ENCODE measurements at places on chromosomes 1 and 21. TPM values are rescaled to one million over a fixed set of nuclear protein-coding genes. Genes with fewer than 3 reads are reported as not detected.

The COL24A1 gene
- 2.5 TPM for polyA plus RNA-seq

The C1orf226 gene
- polyA plus RNA-seq = 22.8 TPM

The CTSK gene
- 107 TPM for polyA plus RNA-seq

The PDC gene
- 0.34 TPM for polyA plus RNA-seq

The GIPC2 gene
- polyA plus RNA-seq = 18.7 TPM

The EFCAB7 gene
- 24.3 TPM for polyA plus RNA-seq

The AADACL3 gene
- polyA plus RNA-seq = not detected

The S100B gene
- 9.6 TPM for polyA plus RNA-seq

The LAPTM5 gene
- polyA plus RNA-seq = 16.9 TPM

The DENND1B gene
- 12.0 TPM for polyA plus RNA-seq

The LCE3D gene
- not detected for polyA plus RNA-seq

The TTC24 gene
- polyA plus RNA-seq = 0.89 TPM

The TSPAN1 gene
- 65.2 TPM for polyA plus RNA-seq

The MTX1 gene
- 26.6 TPM for polyA plus RNA-seq

The GPR89A gene
- 48.7 TPM for polyA plus RNA-seq

The PTCH2 gene
- 4.5 TPM for polyA plus RNA-seq

The SLC45A1 gene
- 1.5 TPM for polyA plus RNA-seq

The PLA2G2C gene
- 0.14 TPM for polyA plus RNA-seq

The VTCN1 gene
- polyA plus RNA-seq = 28.5 TPM

The CLCN6 gene
- 21.6 TPM for polyA plus RNA-seq

The ERICH3 gene
- 0.76 TPM for polyA plus RNA-seq

The DAB1 gene
- polyA plus RNA-seq = 7.8 TPM

The HIVEP3 gene
- polyA plus RNA-seq = 4.1 TPM

The BOLA1 gene
- polyA plus RNA-seq = 19.3 TPM

The CD101 gene
- polyA plus RNA-seq = 1.7 TPM

The LEFTY1 gene
- 6.0 TPM for polyA plus RNA-seq

The C8B gene
- polyA plus RNA-seq = not detected

The DDR2 gene
- polyA plus RNA-seq = 17.5 TPM

The TTC22 gene
- 4.2 TPM for polyA plus RNA-seq

The GRIK1 gene
- 3.3 TPM for polyA plus RNA-seq

The PIGR gene
- 0.79 TPM for polyA plus RNA-seq

The ALPL gene
- 46.8 TPM for polyA plus RNA-seq

The FAM72B gene
- polyA plus RNA-seq = 4.5 TPM

The KRTAP10-5 gene
- polyA plus RNA-seq = not detected

The LRRIQ3 gene
- polyA plus RNA-seq = 0.40 TPM

Data from left renal pelvis (tissue), 4 donors.